ENCODE measurements at places on chromosomes 7 and 10.

DNA sequence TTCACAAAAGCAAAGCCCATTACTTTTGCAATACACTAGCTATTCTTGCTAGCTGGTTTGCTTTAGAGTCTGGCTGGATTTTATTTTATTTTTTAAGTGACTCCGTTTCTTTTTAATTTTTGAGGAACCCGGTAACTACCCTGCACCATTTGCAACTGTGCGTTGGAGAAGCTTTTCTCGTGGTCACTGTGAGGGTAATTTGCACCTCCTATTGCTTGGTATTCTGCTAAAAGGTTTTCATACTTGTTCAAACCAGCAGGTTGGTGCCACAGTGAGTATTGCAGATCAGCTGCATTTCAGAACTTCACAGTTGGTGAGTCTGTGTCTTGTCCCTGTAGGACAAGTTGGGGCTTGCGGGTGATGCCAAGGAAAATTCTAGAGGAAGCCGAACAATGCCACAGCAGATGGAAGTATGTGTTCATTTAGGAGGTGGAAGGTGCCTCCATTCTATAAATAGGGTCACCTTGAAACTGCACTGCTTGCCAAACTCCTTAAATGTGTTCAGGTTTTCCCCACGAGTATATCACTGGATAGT lies 3.9 kb upstream of the NMT2 start:
- no peak for DNase-seq

GRCh38 chr7:45574669-45575500 lies 717 bp downstream of the ADCY1 start:
- DNase-seq = no peak

GRCh38 chr7:138226001-138226476 lies 149.8 kb downstream of the AKR1D1 start:
- DNase-seq = no peak

DNA sequence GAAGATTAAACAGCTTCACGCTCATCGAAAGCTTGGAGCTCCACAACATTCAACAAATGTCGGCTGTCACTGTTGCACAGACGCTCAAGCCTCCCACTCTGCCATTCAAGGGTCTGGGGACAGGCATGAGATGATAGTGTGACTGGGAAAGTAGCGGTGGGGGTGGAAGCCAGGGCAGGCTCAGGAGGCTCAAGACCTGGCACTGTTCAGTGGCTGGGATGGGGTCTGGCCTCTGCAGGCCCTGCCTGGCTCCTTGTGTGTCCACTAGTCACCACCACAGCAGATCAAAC lies 13.5 kb upstream of the GTPBP4 start:
- no peak for DNase-seq

- no peak for DNase-seq
Observed at GRCh38 chr10:79463578-79464496, 18.4 kb upstream of the ZCCHC24 start.

- DNase-seq = no peak
Observed at GRCh38 chr10:133462512-133463305, 9.0 kb downstream of the SCART1 start.

Measured in stimulated activated CD4-positive, alpha-beta T cell treated with anti-CD3 and anti-CD28 coated beads, Interleukin-12 subunit alpha, Interleukin-12 subunit beta, amount 100 ng/mL, for 24 hours (primary cell).